Activated naive CD4-positive, alpha-beta T cell treated with anti-CD3 and anti-CD28 coated beads for 36 hours (primary cell): ENCODE measurements at places on chromosomes 3 and 15. TPM values are rescaled to one million over a fixed set of nuclear protein-coding genes. Genes with fewer than 3 reads are reported as not detected.

Gene TTC14
- total RNA-seq: 52.4 TPM

Gene ALDH1A2
- not detected for total RNA-seq

Gene CFAP20DC
- total RNA-seq: 2.4 TPM

Gene CADPS
- not detected for total RNA-seq

- peak within 1 kb of the TSS; percentile 99 for H3K4me3 ChIP-seq
- H3K27me3 ChIP-seq: peaks cover 7% of the 10 kb centered on the region
- peak within 1 kb of the TSS; percentile 95 for H3K27ac ChIP-seq
- DNase-seq: peak; percentile 96
- H3K36me3 ChIP-seq: peaks cover 18% of the 10 kb centered on the region
Measured at GRCh38 chr3:124730129-124730940, at the start of gene UMPS. Gene UMPS, plus strand, starts transcription at chr3:124730452. Its CDS starts 20 bp downstream, at chr3:124730472.

- no peak for DNase-seq
- H3K27me3 ChIP-seq: no peaks in the 10 kb centered on the region
- H3K27ac ChIP-seq: no peak overlapping the region
- peaks cover 66% of the 10 kb centered on the region for H3K36me3 ChIP-seq
Measured at GRCh38 chr15:49296258-49296657, 126.2 kb downstream of the GALK2 start.

DNA sequence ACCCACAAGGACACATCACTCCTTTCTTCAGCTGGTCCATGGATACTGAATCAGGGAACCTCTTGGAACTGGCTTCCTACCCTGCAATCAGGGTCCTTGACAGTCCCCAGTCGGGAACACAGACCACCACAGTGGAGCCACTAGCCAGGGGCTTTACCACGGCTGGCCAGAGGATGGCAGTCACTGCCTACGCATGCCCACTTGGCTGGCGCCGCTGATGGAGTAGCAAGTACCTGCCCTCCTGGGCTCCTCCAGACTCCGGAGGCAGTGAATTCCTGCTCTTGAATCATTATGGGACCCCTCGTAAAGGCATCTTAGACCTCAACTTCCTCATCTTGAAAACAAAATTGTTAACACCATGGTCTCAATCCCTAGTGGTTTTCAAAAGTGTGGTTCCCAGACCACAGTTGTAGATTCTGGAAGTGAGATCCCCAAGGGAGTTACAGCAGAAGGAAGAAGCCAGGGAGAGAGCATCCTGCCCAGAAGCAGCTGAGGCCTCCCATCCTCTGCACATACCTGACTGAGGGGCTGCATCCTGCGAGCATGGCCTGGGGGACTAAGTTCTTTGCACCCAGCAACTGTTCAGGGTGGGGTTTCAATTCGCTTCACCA lies 9.1 kb upstream of the SKIC8 start:
- H3K4me1 ChIP-seq: no peaks in the 10 kb centered on the region

DNA sequence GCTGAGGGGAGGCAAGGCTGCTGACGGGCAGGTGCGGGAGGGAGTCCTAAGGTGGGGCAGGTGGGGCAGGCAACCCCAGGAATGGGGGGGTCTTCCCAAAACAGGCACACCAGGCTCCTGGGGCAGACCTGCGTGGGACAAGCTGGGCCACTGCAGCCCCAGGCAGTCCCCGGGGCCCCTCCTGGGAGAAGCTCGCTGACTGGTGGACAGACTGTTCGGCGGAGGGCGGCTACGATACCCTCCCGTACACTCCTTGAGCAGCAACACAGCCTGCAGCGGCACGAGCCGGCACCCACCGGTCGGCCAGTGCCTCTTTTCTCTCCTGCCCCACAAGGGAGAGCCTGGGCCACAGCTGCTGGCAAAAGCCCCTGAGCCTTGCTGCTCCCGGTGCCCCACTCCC lies 65.9 kb upstream of the RPL32 start:
- H3K4me1 ChIP-seq: no peaks in the 10 kb centered on the region
- H3K4me3 ChIP-seq: no peak overlapping the region
- H3K27me3 ChIP-seq: no peaks in the 10 kb centered on the region
- H3K27ac ChIP-seq: no peak overlapping the region

- no peaks in the 10 kb centered on the region for H3K4me1 ChIP-seq
- no peak overlapping the region for H3K4me3 ChIP-seq
- no peak for DNase-seq
- no peaks in the 10 kb centered on the region for H3K36me3 ChIP-seq
Measured at GRCh38 chr15:51302480-51302879, 35.9 kb downstream of the CYP19A1 start.

DNA sequence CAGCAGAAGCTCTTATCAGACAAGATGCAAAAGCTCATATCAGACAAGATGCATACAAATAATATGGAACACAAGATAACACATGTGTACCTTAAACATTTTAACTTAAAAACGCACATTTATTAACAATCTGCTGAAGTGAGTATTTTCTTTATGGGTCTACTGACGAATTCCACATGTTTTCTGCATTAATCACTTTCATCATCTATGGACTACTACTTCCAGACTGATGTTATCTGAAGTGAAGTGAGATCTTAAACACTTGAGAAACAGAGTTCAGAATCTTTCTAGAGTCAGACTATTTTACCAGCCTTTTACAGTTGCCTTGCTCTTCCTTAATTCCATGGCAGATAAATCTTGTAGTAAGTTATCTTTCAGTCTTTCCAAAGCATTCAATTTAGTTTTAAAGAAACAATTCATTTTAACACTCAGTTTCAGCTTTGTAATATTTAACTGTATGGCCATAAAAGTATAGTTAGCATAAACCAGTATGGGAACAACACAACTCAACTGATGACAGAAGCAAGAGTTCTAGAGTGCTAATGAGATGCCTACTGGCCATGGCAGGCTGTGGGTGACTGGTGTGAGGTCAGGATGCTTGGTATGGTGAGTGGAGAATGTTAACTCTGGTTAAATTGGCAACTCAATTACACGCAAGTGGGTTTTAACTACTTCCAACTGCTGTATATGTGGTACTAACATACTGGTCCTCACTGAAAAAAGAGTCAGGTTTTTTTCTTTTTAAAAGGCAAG lies 9.8 kb downstream of the CMTM6 start:
- no peak overlapping the region for H3K27ac ChIP-seq
- H3K36me3 ChIP-seq: peaks cover 12% of the 10 kb centered on the region
- no peak for DNase-seq
- no peaks in the 10 kb centered on the region for H3K27me3 ChIP-seq
